ENCODE measurements at places on chromosomes 16 and 17.
A peak's percentile ranks its signal among the peaks of the same experiment; 100 is the strongest.

DNA sequence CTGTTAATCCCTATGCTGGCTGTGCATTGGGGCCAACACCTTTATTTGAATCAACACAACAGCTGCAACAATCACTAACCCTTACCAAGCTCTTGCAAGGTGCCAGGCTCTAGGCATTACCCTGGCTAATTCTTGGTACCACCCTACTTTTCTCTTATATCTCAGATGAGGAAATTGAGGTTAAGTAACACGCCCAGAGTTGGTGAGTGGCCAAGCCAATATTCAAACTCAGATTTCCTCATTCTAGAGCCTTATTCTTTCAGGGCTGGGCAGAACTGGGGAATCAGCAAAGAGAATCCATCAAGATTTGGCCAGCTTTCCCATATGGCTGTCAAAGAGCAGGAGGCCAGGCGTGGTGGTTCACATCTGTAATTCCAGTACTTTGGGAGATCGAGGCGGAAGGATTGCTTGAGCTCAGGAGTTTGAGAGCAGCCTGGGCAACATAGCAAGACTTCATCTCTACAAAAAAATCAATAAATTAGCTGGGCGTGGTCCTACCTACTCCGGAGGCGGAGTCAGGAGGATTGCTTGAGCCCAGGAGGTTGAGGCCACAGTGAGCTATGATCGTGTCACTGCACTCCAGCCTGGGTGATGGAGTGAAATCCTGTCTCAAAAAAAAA is 23.7 kb downstream of the ARSG start:
- DNase-seq = no peak

DNA sequence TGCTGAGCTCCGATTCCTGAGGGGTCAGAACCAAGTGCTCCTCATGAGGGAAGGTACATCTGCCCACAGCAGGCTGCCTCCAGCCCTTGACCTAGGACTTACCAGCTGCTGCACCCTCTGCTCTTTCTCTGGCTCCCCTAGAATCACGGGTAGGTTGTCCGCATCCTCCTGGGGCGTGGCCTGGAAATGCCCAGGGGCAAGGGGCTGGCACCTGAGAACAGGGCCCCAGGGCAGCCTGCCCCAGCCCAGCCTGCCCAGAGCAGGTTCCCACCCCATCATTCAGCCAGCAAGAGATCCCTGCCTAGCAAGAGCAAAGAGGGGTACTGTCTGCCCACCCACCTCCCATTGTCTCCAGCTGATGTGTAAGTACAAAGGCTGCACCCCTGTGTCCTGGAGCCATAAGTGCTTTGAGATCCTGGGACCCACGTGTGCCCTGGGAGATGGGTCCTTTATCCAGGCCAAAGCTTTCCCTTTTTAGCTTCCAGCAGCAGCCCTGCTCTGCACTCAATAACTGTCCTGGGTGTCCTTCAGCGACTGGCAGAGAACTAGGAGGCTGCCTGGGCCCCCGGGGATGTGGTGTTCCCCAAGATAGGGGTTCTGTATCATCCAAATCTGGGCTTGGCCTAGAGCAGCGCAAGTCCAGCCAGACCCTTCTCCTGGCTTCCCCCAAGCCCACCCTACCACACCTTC is 5.1 kb downstream of the TSPOAP1 start:
- DNase-seq = no peak

DNA sequence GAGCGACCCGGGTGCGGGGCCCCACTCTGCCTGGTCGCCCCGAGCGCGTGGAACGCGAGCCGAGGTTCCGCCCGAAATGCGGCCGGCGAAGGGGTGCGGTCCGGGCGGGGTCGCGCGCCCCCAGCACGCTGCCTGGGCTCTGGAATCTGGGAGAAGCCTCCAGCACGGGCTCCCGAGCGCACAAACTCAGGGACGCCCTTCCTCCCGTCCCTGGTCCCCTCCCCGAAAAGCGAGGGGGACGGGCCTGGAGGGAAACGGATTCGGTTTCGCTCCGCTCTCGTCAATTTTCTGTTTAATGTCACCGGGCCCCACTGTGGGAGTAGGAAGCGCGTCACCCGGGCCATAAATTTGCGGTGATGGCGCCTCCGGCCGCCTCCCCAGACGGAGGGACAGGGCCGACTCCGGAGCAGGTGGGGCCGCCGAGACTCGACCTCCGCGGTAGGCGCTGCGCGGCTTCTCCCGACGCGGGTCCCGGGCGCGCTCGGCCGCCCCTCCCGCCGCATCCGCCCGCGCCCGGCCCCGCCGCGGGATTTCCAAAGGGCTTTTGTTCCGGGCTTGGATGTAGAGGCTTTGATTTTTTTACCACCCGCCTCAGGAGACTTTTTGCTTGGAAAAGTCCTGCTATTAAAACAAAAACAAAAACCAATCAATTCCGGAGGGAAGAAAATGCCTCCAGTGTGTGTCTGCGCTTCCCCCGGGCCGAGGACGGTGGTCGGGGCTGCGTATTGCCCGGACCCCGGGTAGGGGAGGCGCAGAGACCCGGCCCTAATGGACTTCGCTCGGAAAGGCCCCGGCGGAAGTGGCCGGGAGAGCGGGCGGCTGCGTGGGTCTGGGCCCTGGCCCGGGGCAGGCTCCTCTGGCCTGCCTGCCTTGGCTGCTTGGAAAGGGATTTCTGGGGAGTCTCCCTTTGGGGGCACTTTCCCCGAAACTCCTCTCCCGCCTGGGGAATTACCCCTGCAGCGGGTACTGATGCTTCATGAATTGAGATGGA is 7.9 kb upstream of the BAHCC1 start:
- no peak for DNase-seq

- no peak for DNase-seq
These were observed 15.7 kb upstream of the CDH8 start for GRCh38 chr16:62051942-62052341.

DNA sequence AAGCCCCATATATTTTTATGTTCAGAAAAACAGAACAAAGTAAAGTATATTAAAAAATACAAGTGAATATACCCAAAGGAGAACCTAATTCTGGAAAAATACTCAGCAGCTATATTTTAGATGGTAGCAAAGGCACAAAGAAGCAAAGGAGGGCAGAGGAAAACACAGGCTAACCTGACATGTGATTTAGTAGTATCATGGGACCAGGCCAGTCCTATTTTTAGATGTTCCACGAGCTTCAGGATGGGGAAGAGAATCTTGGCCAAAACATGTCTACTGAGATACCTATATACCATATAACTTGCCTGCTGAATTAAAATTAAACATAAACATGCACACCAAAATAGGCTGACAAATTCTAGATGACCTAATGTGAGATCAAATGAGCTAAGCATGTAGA is 32.9 kb downstream of the SMYD4 start:
- DNase-seq = no peak

- DNase-seq = no peak
These were observed 85.4 kb upstream of the MED13 start for GRCh38 chr17:62150471-62150870.

GRCh38 chr16:12416136-12416787 is 387.4 kb downstream of the CPPED1 start:
- DNase-seq = no peak

- DNase-seq = no peak
These were observed 34.4 kb upstream of the DNAH17 start for GRCh38 chr17:78611607-78612006.

GRCh38 chr16:69498926-69499325 is 66.8 kb upstream of the NFAT5 start:
- no peak for DNase-seq

DNA sequence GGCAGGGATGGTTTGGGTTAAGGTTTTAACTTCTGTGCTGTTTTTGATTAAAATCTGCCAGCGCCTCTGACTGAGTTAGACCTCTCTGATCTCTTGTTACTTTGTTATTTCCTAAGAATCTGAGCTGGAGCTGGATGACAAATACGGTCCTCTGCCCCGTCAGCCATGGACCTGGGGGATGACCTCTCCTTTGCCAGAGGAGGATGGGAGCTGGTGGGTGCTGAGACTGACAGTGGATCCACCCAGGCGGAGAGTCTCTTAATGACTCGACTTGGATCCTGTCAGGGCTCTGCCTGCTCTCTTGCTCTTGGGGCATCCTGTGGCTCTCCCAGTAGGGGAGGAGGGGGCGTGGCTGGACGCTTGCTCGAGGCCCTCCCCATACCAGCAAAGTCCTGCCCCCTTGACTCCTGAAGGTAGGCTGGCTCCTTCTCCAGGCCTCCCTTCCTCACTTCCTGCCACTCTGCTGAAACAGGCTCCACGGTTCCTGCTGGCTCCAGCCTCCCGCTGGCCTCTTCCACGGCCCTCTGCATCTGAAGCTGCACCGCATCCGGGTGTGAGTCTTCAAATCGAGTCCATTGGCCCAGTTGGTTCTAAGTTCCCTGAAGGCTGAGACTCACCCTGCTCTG is 24.8 kb upstream of the MAP3K14 start:
- DNase-seq = peak; percentile 95

GRCh38 chr16:27333549-27333948 is 19.8 kb downstream of the IL4R start:
- DNase-seq = no peak

GRCh38 chr16:10668322-10669045 is 26.2 kb downstream of the TEKT5 start:
- DNase-seq = peak; percentile 35

DNA sequence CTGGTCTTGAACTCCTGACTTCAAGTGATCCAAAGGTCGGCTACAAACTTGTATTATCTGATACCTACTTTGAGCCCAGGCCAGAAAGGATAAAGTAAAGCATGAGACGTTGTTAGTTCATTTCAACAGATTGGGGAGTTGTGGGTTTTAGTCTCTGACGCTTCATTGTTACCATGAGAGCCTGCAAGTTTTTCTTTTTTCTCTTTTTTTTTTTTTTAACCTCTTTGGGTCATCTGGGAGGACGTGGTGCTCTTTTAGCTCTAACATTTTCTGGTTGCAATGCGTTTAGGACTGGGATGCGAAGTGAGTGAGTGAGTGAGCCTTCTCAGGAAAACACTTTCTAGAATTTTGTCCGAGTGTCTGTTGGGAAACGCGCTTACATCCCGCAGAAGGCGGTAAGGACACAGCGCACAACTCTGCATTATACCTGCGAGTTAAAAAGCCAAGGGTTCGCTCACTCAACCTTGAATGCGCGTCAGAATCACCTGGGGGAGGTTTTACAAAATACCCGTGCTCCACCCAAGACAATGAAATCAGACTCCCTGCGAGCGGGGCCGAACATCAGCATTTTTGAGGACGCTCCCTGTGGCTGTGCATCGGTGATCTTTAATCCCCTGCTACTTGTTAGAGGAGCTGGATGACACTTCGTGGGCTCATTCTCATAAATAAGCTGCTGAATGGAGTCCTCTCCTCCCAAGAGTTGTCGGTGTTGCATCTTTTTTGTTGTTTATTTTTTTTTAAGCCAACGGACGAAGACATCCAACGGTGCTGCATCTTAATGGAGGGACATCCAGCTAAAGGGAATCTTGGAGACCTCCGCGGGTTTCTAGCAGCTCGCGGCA is 629 bp upstream of the RNF135 start:
- DNase-seq = no peak

DNA sequence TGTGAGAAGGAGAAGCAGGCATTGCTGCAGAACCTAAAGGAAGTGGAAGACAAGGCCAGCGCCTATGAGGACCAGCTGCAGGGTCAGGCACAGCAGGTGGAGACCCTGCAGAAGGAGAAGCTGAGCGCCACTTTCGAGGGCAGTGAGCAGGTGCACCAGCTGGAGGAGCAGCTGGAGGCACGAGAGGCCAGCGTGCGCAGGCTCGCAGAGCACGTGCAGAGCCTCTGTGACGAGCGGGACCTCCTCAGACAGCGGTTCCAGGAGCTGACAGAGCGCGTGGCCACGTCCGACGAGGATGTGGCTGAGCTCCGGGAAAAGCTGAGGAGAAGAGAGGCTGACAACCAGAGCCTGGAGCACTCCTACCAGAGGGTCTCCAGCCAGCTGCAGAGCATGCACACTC is 41.5 kb downstream of the PLD6 start:
- DNase-seq = no peak

GRCh38 chr16:22186517-22186916 is 19.6 kb upstream of the EEF2K start:
- DNase-seq = no peak

DNA sequence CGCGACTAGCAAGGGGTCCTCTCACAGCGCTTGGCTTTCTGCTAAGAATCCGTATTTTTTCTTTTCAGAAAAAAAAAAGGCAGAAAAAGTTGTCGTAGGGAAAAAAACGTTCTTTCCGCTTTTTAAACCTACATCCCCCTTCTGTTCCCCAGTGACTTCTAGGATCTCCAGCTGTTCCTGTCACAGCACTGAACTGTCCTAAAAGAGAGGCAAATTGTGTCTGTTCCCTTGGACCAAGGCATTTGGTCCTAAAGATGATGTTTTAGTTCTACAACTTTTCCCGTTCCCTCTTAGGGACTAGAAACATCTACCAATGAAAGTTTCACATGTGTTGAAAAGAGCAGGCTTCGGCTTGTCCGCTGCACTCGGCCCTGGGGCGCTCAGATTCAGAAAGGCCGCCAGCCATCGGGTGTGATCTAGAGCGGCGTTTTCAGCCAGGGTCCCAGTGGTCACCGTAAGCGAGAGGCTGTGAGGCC is 100.7 kb upstream of the CHMP6 start:
- DNase-seq = no peak

DNA sequence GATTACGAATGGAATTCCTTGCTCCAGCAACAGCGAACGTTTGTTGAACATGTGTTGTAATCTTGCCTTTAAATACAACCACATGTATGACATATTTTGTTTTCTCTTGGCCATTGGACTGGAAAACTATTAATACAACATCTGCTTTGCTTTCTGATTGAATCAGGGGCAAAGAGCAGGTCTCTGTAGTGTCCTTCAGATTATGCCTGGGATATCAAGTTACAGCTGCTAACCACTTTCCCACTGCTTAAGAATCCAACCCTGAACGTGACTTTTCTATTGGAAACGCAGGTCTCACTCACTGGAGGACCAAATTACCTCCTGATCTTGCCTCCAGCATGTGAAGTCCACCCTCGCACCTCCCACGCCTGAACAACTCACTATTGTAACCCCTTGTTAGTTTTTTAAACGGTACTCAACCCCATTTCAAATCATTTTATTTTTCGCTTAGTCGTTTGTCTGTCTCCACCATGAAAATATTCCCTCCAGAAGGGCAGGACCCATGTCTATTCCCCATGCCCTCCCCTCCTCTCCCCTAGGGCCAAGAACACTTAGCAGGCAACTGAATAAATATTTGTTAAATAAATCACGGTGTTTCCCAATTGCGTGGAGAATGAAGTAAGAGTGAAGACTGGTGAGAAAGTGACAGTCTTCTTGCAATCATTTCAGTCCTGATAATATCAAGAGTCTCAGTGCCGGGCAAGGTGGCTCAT is 57.4 kb upstream of the MRTFB start:
- DNase-seq = no peak

GRCh38 chr17:71441098-71441497 is 679.7 kb upstream of the SOX9 start:
- peak; percentile 33 for DNase-seq
